ENCODE measurements at places on chromosomes 7 and 10. TPM values are rescaled to one million over a fixed set of nuclear protein-coding genes. Genes with fewer than 3 reads are reported as not detected.

The CYP26A1 gene
- 0.65 TPM for total RNA-seq

- DNase-seq: no peak
Measured at GRCh38 chr10:84574102-84574501, 245.7 kb downstream of the CCSER2 start.

- DNase-seq: peak; percentile 9
Measured at GRCh38 chr7:31175672-31176071, 123.6 kb downstream of the ADCYAP1R1 start.

- DNase-seq: no peak
Measured at GRCh38 chr7:100609958-100610357, 2.4 kb upstream of the MOSPD3 start.

- DNase-seq: no peak
Measured at GRCh38 chr7:27636326-27637006, 26.2 kb downstream of the HIBADH start.

- no peak for DNase-seq
Measured at GRCh38 chr10:127892743-127893142, at the start of gene CLRN3. Gene CLRN3 (minus strand): TSS chr10:127892941. CDS start chr10:127892784, 157 bp downstream.

- no peak for DNase-seq
Measured at GRCh38 chr10:5500162-5500670, 846 bp upstream of the CALML5 start.

DNA sequence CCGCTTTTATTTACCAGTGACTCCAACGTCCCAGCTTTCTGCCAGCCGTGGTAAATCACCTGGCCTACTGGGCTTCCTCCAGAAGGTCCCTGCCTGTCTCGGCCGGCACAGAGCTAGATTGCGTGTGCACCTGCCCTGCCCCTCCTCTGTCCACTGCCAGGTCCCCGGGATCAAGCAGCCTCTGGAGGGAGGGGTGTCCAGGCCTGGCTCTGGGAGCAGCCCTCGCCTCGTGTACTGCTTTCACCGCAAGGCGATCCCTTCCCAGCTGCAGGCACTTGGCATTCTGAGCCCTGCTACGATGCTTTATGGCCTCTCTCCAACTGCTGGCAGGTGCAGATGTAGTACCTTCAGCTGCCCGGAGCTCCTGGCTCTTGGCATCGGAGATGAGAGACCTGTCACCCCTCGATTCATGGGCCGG, 7.4 kb downstream of the SLC29A3 start:
- no peak for DNase-seq

The PRPF18 gene
- total RNA-seq: 48.2 TPM

The ANKRD1 gene
- 1,018 TPM for total RNA-seq

The FBXO24 gene
- 0.48 TPM for total RNA-seq

- no peak for DNase-seq
Measured at GRCh38 chr10:79176949-79177602, 108.3 kb downstream of the ZMIZ1 start.

DNA sequence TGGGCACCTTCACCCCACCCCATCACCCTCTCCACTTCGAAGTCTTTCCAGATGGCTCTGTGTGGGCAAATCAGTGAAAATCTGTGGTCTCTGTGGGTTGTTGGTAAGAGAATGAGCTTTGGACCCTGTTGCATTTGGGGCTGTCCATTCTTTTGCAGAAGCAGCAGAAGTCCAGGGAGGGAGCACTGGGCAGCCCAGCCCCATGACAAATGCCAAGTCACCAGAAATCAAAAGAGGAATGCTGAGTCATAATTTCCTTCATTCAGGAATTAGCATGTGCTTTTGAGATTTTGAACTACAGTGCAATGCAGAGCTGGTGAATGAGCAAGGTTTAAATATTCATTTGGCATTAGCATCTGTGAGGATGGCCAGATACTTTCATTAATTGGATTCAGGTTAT, 556.2 kb downstream of the LRMDA start:
- DNase-seq: peak; percentile 37

GRCh38 chr7:73740771-73741170, 2.2 kb upstream of the ABHD11 start:
- DNase-seq: no peak

DNA sequence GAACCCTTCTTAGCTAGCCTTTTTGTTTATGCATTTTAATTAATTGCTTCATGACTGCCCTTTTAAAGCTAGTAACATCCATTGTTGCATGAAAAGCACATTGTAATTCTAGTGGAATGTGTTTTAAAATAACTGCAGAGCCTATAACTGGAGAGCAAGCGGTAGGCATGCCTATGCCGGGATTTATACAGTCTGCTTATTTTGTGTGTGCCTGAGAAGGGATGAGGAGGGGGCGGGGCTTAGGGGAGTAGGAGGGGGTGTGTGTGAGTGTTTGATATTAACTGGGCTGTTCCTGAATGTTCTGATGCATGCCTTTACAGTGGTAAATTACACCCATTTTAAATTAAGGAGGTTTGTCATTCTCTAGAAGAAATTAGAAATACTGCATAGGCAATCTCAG, 208.1 kb downstream of the TCF7L2 start:
- no peak for DNase-seq

DNA sequence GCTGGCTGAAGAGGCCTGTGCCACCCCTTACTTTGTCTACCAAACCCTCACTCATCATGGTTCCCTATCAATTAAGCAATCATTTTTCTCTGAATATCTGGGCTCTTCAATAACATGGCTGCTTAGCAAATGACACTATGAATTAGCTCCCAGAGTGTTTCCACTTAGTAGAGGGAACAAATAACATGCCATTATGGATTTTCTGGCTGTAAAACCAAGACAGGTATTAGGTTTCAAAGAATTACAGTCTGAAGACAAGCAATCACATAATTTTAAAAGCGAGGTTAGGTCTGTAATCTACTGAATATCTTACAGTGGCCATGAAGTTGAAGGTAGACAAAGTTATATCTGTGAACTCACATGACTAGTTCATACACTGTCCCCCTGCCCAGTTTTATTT, 220.8 kb upstream of the PHYHIPL start:
- DNase-seq: no peak

The VIM gene
- 5,299 TPM for total RNA-seq

DNA sequence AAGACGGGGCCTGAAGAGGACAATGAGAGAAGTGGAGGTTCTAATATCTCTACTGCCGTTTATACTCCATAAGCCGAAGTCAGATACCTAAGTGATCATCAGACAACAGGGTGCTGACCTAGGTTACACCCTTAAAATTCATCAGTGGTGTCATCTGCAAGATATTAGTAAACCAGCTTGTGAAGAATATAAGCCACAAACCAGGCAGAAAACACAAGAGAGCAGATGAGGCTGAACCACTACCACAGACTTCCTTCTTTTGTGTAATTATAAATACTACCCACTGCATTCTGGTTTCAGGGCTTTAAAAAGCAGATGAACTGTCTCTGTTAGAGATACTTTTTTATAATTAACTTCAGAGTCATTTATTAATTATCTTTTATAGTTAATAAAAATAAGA, 69.0 kb upstream of the LRRC17 start:
- no peak for DNase-seq

- DNase-seq: no peak
Measured at GRCh38 chr7:14685167-14685566, 217.4 kb downstream of the DGKB start.

DNA sequence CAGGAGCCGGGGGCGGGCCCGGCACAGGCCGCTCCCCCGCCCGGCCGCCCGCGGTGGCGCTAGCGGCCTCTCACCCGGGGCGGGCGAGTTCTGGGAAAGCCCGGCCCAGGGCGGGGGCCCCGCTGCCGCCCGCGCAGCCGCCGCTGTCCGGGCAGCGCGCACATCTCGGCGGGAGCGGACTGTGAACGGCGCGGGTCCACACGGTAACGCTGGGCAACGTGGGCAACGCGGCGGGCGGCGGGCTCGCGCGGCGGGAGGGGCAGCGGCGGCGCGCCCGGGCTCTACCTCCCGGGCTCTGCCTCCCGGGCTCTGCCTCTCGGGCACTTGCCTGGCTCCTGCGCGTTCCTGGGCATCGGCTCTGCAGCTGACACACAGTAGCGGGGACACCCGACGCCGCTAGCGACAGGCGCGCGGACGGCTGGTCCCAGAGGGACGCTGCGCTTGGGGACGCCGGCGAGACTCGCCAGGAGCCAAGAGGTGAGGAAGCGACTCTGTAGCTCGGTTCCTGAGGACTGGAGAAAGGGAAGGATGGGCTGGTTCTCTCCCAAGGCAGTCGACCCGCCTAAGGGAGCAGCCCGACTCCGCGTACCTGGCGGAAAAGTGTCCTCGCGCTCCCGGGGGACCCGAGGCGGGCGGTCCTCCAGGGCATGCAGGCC, at the start of gene PLCE1:
Gene PLCE1 (plus strand): TSS at position 150 of the 656 bp plus-strand sequence. CDS start 37,116 bp downstream, outside the sequence.
- no peak for DNase-seq

- no peak for DNase-seq
Measured at GRCh38 chr7:117683430-117684175, 189.6 kb downstream of the CTTNBP2 start.

- no peak for DNase-seq
Measured at GRCh38 chr7:69108097-69108496, 490.2 kb upstream of the AUTS2 start.

- DNase-seq: no peak
Measured at GRCh38 chr10:1475771-1476454, 261.4 kb downstream of the ADARB2 start.

- peak; percentile 40 for DNase-seq
Measured at GRCh38 chr7:94008537-94008936, 4.4 kb upstream of the BET1 start.

DNA sequence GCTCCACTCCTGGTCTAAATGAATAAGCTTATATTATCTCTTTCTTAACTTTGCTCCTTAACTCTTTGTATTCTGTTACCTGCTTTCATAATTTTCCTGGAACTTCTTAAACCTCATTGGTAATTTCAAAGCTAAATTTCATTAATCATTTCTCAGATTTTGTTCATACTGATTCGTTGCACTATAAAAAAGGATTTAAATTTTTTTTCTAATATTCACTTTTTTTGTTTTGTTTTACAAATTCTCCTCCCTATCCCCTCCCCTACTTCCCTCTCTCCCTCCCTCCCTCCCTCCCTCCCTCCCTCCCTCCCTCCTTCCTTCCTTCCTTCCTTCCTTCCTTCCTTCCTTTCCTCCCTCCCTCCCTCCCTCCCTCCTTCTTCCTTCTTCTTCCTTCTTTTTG, 14.7 kb downstream of the ST7 start:
- DNase-seq: no peak
